Thoracic aorta (tissue), 2 donors: ENCODE measurements at places on chromosomes 1 and 21.

GRCh38 chr1:231194476-231194842 is 32.6 kb downstream of the TRIM67 start:
- DNase-seq = no peak

GRCh38 chr1:46405724-46406123 is 11.6 kb downstream of the FAAH start:
- no peak for DNase-seq

DNA sequence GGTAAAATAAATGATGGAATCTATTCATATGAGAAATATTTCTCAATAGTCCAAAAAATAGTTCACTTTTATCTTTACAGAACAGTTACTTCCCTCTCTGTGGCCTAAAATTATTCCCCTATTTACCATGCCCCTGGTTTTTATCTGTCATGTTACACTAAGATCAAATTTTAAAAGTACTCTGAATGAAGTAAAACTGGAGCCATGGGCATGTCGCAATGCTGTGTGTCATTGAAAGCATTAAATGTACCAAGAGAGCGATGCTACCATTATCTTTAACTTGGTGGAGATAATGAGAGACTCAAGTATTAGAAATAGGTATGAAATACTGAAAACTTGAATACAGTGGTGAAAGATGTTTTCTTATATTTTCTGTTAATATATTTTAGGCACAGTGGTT is 146.2 kb downstream of the KCNT2 start:
- DNase-seq = no peak

DNA sequence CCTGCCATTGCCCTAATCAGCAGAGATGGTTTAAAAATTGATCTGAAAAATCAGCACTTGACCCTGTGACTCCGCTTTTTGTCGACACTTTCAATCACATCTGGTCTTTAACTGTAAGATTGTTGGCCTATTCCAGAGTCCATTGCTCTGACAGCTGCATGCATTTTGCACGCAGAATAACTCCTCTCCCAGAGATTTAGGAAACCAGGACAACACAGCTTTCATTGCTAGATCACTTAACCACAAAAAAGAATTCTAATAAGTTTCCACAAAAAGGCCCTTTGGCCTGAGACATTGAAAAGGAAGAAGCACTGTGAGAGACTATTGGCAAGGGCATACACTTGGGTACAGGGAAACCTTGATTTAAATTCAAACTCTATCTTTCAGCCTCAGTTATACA is 373.1 kb downstream of the TGFB2 start:
- no peak for DNase-seq

DNA sequence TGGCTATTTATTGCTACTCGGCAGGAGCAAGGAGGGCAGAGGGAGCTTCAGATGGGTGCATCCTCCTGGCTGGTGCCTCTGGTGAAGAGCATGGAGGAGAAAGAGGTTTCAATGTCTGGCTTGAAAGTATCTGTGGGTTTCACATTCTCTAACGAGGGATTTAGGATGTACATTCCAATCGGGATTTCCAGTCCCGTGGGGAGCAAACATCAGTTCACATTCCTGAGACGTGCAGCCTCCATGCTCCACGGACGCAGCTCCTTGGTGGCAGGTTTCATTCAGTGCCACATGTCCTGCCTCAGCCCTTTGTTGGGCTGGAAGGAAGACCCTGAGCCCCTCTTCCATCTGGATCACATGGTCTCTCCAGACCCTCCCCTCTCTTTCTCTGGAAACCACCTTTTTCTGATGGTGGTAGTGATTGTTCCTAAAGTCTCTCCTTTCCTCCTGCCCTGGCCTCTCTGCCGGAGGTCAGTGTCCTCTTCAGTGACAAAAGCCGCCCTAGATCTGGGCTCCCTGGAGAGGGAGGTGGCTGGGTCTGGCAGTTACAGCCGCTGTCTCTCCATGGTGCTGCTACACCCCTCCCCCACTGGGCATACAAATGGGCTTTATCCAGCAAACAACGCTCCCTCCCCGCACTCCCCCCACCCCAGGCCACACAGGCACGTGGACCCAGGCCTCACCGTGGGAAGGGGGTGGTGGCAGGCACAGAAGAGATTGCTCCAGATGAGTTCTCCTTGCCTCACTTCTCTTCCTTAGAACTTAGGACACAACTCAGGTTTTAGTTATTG is 826 bp upstream of the CA14 start:
- no peak for DNase-seq
